ENCODE measurements at places on chromosomes 1 and 21. TPM values are rescaled to one million over a fixed set of nuclear protein-coding genes. Genes with fewer than 3 reads are reported as not detected.
A peak's percentile ranks its signal among the peaks of the same experiment; 100 is the strongest.

- DNase-seq: no peak
Observed at GRCh38 chr1:86370601-86371022, 25.5 kb downstream of the ODF2L start.

Gene CTTNBP2NL
- polyA plus RNA-seq: 43.5 TPM

DNA sequence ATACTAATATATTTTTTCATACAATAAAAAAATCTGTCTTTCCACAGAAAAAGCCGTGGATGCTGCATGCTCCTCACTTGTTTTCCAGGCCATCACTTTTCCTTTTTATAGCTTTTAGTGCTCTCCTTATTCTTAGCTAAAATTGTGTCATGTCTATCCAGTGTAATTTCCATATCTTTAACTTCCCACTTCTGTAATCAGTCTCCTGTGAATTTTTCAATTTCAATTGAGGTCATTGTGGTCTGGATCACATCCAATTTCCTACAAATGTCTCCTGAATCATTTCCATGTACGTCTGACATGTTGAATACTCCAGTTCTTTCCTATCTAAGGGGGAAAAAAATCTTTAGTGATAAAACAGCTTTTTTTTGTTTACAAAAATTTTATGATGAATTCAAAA, 838.2 kb upstream of the B3GALT2 start:
- DNase-seq: no peak

DNA sequence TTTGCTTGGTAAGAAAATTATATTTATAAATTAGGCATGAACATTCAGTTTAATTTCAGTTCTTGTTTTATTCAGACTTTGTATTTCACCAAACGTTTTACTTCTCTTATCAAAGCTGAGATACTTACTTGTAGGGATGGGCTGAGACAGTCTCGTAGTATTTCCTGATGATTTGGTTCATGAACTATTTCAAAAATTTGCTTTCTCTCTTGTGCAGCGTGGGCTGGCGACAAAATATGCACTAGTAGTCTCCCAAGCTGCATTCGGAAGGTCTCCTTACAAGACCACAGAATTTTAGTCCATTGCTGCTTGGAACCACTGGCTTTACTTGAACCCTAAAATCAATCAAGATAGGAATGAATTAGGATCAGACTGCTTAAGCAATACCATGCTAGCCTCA, 91.7 kb upstream of the GNG4 start:
- DNase-seq: no peak

- DNase-seq: peak; percentile 89
Observed at GRCh38 chr1:26697978-26698849, 2.4 kb downstream of the ARID1A start.

DNA sequence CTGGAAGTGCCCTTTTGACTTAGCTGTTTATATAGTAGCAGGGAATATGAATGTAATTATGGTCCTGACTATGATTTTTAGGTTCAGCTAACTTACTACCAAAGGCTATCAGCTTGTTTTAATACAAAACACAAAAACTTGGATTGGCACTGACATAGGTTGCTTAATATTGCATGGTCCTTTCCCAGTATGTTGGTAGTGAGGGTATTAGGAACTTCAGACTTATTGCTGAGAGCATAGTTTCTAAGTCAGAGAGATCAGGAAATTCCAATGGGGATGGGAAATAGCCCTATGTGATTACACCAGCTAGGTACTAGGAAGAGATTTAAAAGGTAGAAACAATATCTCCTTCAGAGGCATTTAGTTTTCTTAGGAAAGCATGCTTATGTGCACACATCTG, 7.7 kb downstream of the ARID1A start:
- DNase-seq: no peak

GRCh38 chr1:212698467-212699103, 1.1 kb downstream of the BATF3 start:
- DNase-seq: no peak

Gene SFN
- 0.55 TPM for polyA plus RNA-seq

- no peak for DNase-seq
Observed at GRCh38 chr1:224736619-224737352, 120.7 kb downstream of the CNIH3 start.

GRCh38 chr1:1183221-1183747, 9.6 kb downstream of the TTLL10 start:
- no peak for DNase-seq

GRCh38 chr1:228154670-228155571, 5.2 kb downstream of the GJC2 start:
- DNase-seq: no peak

DNA sequence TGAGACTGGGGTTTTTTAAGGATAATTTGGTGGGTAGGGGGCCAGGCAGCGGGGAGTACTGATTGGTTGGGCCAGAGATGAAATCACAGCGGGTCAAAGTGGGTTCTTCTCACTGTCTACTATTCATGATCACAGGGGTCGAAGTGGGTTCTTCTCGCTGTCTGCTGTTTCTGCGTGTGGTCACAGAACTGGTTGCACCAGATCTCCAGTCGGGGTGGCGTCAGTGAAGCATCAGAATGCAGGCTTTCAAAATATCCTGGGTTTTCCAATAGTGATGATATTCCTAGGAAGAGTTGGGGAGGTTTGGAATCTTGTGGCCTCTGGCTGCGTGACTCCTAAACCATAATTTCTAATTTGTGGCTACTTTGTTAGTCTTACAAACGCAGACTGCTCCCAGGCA, 45.1 kb downstream of the TRPM2 start:
- DNase-seq: no peak

GRCh38 chr1:151072224-151072623, 1.7 kb downstream of the GABPB2 start:
- no peak for DNase-seq

DNA sequence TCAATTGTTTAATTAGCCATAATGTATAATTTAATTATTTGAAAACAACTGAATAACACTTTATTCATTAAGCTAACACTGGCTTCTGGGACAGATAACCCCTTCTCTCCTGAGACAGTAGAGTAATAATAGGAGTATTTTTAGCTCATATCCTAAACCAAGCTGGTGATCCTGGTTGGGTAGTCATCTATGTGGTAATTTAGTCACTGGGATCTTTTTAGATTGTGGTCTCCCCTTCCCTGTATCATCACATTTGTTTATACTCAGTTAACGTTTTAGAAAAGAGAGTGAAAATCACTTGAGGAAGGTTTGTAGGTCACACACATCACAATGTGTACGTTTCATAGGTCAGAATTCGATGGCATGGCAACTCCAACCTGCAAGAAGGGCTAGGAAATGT, 1356.6 kb upstream of the ADGRL2 start:
- no peak for DNase-seq

DNA sequence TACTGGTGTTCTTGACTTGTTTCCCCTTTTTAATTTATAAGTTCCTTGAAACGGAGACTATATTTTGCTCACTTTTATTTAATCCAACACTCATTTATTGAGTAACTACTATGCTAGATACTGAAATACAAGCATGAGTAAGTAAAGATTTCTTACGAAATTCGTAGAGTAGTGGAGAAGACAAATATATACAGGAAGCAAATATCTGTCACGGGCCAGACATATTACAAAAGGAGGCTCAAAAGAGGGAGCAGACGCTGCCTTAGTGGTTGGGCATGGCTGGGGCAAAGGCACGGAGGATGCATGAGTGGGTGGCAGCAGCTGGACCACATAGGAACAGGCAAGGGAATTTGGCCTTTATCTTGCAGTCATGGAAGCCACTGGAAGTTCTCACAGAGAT, 6.8 kb downstream of the NCF2 start:
- no peak for DNase-seq

GRCh38 chr1:212536586-212536985, 72.0 kb upstream of the ATF3 start:
- no peak for DNase-seq

Gene S100A2
- 3.9 TPM for polyA plus RNA-seq

- no peak for DNase-seq
Observed at GRCh38 chr21:41775149-41775472, 8.3 kb upstream of the RIPK4 start.

DNA sequence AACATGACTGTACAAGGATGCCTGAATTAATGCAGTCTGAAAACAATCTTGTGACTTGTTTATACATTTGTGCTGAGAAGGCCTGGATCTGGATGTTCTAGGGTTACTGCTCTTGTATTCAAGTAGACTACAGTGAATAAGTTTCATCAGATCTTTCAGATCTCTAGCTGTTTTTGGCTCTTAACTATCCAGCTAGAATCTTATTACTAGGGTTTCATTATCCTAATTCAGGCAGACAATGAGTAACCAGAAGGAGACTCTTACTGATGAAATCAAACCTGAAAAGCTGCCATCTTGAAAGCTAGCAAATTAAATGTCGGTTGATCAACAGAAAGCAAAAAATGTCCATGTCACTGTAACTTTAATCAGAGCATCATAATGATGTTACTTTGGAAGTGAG, 112.5 kb upstream of the KCNK2 start:
- no peak for DNase-seq

DNA sequence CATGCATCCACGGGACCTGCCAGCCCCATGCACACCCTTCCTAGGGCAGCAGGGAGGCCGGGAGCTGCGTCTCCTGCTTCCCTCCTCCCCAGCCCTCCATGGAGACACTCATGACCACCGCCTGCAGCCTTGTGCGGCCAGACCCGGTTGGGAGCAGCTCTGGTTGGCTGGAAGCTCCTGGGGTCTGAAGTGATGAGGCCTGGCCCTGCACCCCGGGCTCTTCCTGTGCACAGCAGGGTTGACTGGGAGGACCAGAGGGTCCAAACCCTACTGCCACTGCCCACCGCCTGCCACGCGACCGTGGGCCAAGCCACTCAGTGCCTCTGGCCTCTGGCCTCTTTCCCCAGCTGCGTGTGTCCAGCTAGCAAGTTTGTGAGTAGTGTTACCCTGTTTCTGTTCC, 111.1 kb upstream of the COL6A1 start:
- no peak for DNase-seq

Gene VCAM1
- 44.6 TPM for polyA plus RNA-seq

DNA sequence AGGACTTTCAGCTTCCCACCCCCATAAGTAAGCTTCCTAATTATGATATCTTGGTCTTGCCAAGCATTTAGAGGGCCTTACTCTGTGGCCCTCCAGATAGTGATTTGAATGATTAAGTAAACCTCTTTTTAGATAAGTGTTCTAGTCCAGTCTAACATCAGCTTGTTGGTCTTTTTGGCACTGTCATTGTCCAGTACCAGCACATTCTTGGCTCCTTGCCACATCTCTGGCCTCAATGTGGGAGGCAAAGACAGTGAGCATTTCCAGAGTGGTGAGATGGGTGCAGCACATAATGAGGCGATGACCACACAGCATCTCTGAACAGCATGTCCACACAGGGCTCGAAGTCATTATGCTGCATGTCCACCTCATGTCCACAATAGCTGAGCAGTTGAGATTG, 6.1 kb downstream of the CAPZA1 start:
- no peak for DNase-seq

- DNase-seq: no peak
Observed at GRCh38 chr1:58874757-58875755, 91.2 kb upstream of the JUN start.

DNA sequence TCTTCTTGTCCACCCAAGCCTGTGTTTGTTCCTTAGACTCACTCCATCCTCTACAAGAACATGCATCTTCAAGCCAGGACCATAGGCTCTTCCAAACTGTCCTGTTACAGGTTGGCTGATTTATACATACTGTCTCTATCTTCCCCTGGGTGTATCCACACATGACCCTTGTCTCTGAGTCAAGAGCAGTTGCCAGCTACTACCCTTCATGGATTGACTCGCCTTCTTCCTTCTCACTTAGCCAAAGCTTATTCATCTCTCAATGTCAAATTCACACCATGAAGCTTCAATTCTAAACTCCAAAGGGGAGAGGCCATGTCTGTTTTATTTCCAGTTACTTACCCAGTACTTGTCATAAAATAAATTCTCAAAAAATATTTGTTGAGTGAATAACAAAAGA, 64.1 kb upstream of the CACHD1 start:
- no peak for DNase-seq

Gene TOMM40L
- polyA plus RNA-seq: 14.4 TPM

GRCh38 chr1:35706846-35707600, 11.7 kb downstream of the C1orf216 start:
- no peak for DNase-seq

- peak; percentile 68 for DNase-seq
Observed at GRCh38 chr1:59556802-59557548, 257.8 kb upstream of the HOOK1 start.

GRCh38 chr21:43375006-43375836, 51.7 kb downstream of the SIK1 start:
- no peak for DNase-seq

- DNase-seq: peak; percentile 12
Observed at GRCh38 chr21:21860888-21861287, 862.7 kb downstream of the NCAM2 start.

DNA sequence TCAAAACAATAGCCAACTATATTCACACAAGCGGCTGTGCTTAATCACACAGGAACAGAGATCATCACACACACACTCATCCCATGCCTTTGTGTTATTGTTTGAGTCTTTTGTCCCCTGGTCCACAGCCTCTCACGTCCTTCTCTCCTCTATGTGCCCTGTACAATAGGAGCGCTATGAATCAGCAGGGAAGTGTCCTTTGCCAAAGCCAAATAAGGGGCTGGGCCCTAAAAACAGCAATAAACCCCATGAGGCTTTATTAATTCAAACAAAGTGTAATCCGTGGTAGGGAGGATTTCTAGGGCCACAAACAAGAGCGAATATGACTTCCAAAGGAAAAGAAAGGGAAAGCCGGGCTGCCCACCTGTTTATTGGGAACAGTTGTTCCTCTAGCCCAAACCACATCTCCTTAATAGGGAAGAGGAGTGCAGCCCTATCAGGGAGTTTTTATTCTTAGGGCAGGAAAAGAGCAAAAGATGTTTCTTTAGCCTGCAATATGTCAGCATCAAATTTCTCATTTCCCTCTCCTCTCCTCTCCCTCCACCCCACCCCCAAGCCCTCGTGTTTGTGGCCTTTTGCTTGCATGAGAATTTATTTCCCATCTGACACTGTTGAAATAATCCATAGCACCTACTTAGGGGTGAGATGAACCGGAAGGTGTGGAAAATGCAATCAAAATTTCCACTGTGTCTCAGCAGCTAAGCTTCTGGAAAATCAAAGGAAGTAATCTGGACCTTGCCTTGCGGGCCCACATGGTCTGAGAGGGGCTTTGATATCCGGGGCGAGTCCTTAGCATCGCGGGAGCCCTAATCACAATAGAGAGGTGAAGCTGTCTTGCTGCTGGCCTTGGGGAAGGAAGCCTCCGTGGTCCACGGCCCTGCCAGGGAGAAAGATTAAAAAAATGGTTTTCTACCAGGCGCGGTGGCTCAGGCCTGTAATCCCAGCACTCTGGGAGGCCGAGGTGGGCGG, 45.3 kb upstream of the ITPKB start:
- no peak for DNase-seq

- DNase-seq: no peak
Observed at GRCh38 chr1:44609412-44609767, 64.9 kb downstream of the TMEM53 start.

Gene ATP13A2
- 30.4 TPM for polyA plus RNA-seq

GRCh38 chr1:31310198-31310597, 13.4 kb downstream of the ZCCHC17 start:
- DNase-seq: no peak

Gene NUDT4B
- polyA plus RNA-seq: 1.8 TPM
